ENCODE measurements at places on chromosomes 7 and 10. TPM values are rescaled to one million over a fixed set of nuclear protein-coding genes. Genes with fewer than 3 reads are reported as not detected.

DNA sequence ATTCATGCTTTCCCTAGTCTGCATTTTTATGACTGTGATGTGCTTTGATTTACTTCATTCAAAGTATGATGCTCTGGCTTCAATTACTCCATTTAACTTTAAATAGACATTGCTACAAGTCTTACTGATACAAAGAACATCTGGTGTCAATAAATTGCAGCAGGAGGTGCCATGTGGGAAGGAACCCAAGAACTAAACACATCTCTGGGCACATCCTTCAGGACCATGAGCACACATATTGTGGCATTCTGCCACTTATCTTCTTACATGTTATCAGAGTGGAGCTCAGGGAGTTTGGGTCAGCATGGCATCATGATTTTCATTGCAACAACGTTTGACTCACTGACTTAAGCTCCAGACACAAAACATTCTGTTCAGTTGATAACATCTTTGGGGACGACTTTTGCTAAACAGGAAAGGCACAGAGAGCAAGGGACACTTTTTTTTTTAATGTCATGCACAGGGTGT is 227.0 kb downstream of the DKK1 start:
- DNase-seq: peak; percentile 9

DNA sequence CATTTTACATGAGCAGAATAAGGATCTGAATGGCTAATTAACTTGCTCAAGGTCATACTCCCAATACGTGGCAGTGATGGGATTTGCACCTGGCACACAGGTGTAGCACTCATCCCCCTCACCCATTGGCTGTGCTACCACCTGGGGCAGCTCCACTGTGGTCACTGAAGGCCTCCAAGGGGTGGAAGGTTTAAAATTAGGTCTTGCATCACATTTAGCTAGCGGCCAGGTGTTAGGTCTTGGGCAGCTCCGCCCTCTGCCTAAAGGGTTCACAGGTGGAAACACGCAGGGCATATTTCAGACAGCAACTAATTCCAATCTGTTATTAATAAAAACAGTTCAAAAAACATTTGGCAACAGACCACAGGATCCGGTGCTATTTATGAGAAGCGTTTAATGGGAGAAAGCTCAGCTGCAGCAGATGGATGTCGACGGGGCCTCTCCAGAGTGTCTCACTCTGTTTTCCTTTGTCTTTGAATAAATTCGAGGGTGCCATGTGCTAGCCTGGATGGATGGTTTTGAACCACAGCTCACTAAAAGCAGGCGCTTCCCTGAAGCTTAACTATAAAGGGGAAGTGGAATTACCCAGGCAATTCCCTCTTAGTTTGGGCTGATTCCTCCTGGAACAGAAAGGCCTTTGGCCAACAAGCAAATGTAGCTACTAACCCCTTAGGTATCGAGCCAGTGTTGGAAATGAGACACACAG is 1017.6 kb downstream of the TYW1 start:
- no peak for DNase-seq

- no peak for DNase-seq
Measured at GRCh38 chr10:73911553-73912004, 647 bp downstream of the PLAU start.

DNA sequence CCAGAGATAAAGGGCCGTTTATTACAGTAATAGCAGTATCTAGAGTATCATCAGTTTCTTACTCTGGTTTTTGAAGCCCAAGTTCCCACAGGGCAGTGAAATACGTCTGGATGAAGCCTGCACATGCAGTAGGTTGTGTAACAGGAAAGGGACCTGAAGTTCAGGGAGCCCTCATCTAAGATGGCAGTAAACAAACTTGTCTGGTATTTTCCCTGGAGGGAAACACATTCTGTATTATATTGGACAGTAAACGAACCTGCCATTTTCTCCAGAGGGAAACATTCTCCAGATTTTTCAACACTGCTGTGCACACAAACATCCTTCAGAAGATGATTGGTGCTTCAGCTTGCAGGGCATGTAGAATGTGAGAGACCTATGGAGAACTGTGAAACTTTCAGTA is 189.9 kb downstream of the TFEC start:
- no peak for DNase-seq

DNA sequence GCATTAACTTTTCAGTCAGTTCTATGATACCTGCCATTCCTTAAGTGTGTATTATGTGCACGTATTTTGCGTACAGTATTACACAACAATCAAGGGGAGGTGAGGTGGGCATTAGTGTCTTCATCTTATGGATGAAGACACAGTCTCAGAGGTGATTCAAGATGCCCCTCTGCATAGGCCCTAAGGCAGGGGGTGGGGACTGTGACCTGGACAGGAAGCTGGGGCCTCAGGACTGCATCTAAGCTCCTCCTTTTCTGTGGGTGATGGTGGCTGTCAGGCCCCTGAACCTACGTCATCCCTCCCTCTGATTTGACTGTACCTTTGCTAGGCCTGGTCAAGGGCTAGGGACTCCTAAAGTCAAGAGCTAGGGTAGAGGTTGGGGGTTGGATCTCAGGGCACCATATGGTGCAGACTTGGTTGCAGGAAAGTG is 38.9 kb downstream of the HK1 start:
- DNase-seq: no peak

The CLDN4 gene
- 75.4 TPM for total RNA-seq
